Lung (tissue), 17 donors: ENCODE measurements at places on chromosomes 5 and 9.

DNA sequence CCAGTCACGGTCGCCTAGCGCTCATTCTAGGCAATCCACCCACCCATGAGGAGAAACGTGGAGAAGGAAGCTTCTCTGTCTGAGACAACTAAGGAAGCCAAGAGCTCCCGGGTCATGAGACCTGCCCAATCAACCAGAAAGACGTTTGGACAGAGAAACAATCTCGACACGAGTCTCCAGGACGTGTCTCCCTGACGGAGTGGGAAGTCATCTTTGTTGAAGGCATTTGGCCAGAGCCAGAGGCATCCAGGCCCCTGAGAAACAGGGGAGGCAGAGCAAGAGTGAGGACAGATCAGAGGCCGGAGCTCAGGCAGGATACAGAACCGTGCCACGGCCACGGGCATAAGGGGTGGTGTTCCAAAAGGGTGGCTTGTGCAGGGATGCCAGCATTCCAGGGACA is 479.0 kb downstream of the SPATA31A7 start:
- no peak for DNase-seq

DNA sequence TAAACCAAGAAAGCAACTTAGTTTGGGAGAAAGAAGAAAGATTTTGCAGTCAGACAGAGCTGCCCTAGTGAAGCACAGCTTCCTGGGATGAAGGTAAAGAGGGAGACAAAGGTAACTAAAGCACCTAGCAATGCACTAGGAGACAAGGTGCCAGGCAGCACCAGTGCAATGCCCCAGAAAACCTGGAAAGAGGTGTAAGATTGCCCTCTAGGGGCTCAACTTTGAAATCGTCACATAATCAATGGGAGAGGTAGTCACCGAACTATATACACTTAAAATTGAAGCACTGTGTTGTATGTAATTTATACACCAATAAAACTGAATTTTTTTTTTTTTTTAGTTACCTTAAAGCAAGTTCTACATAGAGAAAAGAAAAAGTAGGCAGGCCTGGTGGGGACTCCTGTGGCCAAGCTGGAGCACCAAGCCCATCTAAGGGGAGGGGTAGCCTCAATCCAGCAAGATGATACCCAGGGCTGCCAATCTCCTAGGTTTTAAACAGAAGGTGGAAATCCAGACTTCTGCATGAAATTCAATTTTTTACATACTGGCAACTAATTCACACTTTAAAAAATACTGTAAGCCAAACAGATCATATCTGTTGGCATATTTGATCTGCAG is 48.2 kb downstream of the CDK5RAP2 start:
- DNase-seq, result peak; percentile 43

DNA sequence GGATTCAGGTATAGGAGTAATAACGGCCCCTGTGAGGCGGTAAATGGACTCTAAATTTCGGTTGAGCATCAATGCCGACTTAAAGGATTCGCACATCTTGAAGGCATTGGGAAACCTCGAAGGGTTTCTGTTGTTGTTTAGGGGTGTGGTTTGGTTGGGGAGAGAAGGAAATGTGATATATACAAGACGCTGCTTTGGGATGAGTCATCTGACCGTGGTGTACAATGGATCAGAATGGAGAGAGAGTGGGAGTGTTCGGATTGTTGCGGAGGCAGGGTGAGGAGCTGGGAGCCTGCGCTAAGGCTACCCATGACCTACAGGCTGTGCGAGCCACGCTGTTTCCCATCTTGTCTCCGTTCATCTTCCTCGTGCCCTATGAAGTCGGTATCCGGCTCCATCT is 60.4 kb upstream of the ERCC6L2 start:
- DNase-seq, result no peak

DNA sequence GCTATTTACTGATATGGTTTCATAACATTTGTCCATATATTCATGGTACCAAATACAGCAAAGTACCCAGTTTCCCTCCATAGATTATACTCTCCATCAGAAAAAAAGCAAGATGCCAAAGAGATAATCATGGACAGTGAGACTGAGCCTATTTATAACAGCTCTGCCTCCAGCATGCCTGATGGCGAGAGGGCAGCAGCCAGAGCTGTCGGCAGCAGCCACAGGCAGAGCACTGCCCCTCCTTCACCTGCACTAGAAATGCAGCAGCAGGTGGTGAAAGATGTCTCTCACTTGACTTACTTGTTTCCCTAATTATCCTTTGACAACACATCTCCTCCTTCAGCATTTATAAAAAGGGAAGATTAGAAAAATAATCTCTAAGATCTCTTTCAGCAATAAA is 32.4 kb downstream of the CTNNAL1 start:
- DNase-seq, result no peak

- no peak for DNase-seq
Measured at GRCh38 chr9:83372957-83373356, 165.2 kb downstream of the FRMD3 start.

DNA sequence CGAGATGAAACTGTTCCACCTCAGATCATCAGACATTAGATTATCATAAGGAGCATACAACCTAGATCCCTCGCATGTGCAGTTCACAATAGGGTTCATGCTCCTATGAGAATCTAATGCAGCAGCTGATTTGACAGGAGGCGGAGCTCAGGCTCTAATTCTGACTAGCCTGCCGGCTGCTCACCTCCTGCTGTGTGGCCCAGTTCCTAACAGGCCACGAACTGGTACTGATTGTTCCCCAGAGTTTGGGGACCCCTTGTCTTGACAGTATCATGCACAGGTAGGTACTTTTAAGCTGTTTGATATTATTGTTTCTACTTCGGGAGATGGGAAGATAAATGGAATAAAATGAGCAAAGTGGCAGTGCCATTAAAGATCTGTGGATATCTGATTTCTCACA is 66.9 kb downstream of the ZCCHC7 start:
- DNase-seq, result no peak

DNA sequence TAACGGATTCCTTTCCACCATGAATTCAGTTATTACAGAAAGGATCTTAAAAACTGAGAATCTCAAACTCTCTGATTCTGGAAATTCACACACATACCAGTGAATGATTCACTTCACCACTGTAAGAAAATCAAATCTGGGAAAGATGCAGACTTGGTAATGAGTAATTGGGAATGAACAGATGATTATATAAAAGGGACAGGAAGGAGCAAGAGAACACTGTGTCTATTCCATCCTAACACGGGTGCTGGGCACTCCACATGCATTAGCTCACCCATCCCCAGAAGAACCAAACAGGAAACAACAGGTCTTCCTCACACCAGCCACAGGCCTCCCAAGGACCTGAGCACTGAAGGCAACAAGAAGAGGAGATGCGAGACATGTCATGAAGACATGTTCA is 74.8 kb upstream of the ZNF622 start:
- DNase-seq, result no peak

DNA sequence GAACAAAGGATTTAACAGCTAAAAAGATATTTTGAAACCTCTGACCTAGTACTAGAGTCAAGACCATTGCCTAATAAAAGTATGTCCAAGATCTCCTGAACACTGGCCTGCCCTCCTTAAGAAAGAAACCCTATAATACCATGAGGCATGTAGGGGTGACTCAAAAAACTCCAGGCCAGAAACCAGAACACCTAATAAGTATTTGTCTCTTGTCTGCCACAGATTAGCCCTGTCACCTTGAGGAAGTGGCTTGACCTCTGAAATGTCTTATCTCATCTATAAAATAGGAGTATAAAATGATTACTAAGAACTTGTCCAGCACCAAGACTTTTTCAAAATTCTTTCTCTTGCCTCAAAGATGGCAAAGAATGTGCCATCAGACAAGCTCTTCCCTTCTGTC is 125.5 kb upstream of the RASGRF2 start:
- no peak for DNase-seq

- no peak for DNase-seq
Measured at GRCh38 chr5:92662741-92663140, 918.3 kb downstream of the NR2F1-AS1 start.

DNA sequence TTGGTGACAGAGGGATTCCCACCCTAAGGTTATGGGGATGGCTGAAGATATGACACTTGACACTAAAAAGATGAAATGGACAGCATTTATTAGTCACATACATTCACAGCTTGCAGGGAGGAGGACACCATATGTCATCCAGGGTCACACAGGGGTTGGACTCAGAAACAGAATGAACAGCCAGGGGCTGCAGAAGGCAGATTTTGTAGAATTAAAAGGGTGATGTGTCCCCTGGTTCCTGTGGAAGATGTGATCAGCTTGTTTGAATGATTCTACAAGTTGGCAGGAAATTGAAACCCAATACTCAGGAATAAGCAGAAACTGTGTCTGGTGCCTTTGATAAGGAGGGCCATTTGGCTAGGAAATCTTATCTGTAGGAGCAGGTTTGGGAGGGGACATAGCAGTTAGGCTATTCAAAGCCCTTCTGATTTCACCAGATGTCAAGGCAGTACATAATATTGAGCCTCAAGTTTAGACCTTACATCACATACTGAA is 102.3 kb upstream of the GRIN3A start:
- DNase-seq, result no peak

- no peak for DNase-seq
Measured at GRCh38 chr9:13140843-13141592, 138.5 kb downstream of the MPDZ start.

DNA sequence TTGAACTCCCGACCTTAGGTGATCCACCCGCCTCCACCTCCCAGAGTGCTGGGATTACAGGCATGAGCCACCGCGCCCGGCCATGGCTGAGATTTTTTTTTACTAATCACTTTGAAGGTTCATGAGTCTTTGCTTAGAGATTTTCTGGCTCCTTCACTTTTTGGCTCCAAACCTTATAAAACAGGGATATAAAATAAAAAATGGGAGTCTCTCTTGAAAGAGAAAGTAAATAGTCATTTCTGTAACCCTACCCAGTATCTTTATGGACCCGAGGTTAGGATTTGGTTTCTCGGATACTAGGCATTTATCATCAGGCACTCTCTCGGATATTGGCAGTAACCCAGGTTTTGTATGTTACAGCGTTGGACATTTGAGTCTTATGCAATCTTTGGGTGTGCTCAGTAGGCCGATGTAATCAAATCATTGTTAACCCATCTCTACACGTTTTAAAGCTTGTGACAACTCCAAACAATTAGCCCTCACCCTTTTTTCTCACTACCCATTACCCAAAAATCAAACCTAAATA is 25.3 kb downstream of the STXBP1 start:
- peak; percentile 95 for DNase-seq
